Activated naive CD4-positive, alpha-beta T cell treated with anti-CD3 and anti-CD28 coated beads for 36 hours (primary cell): ENCODE measurements at places on chromosomes 2 and 18.

DNA sequence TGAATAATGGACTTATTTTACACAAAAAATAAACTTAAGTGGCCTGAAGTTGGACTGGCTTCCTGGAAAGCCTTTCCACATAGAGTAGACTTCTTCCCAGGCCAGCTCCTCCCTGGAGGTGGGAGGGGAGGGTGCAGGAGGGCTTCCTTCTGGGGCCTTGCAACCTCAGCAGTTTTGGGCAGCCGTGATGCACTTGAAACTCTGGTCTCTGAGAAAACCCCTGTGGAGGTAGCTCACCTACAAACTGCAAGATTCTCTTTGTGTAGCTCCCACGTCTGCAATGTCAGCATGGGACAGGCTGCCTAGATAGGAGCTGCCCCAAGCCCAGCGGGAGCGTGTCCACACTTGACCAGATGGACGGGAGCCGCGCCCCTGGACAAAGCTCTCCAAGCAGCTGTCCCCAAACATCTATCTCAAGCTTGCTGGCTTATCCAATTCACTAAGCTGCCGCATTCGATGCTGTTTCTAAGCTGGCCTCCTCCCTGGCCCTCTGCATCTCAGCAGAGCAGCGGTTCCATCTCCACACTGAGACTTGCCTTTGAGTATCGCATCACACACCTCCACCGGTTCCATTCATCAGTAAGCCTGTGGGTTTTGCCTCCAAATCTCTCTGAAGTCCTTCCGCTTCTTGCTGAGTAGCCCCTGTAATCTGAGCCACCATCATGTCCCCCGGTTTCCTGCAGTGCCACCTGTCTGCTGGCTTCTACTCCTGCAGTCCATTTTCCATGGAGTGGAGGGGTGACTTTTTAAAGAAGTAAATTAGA, 1.6 kb upstream of the LPIN1 start:
- DNase-seq = peak; percentile 46

DNA sequence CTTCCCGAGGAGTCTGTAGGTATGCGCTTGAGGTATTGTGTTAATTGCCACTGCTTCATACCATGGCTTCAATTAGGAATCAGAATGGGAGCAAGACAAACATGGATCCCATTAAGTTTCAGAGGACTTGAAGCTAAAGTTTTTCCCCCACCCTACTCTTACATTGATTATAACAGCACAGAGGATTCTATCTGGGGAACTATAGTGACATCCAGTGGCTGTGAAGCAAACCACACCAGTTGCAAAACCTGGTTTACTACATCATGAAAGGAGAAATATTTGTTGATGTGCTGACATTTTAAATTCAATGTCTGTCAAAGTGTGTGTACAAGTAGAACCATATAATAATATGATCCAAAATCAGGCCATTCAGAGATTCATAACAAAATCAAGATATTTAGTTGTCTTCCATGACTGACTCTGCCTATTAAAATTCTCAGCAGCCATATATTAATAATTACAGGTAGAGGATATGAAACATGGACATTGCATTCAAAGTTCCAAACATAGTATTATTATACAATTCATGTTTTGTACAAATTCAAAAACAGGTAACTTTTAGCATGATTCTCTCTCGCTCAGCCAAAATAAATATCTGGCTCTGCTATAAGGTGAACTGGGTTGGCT, 82.9 kb downstream of the GRB14 start:
- no peak for DNase-seq

- no peak for DNase-seq
Observed at GRCh38 chr2:4101936-4102335, 398.6 kb downstream of the DCDC2C start.

DNA sequence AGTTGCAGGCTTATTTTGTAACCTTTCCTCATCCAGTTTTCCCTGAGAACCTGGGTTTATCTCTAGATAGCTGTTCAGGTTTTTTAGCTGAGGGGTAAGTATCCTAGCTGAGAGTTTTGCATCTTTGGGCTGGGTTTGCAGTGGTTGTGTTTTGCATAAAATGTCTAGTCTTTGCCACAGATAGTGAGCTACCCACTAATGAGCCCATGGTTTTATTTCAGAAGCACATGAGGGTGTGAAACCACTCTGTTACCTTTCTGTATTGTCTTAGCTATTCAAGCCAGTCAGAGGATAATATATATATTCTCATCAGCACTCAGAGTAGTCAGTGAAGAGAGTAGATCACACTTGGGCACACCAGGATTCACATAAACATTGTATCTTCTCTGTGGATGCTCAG, 24.6 kb upstream of the TXNDC2 start:
- no peak for DNase-seq

DNA sequence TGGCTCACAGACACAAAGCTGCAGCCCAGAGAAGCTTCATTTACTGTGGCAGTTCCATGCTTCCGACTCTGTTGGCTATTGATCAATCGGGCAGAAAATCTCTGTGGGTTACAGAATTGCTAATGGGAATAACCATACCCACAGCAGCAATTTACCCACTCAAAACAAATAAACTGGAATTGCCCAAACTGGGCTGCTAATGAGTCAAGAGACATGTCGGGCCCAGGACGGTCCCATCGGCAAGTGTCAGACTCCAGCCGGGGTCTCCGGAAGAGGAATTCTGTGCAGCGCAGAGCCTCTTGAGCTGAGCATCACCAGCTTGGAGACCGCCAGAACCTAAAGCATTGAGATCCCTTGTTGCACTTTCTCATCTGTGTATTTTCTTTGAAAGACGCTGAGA, 67.8 kb downstream of the TMEM18 start:
- DNase-seq = no peak

DNA sequence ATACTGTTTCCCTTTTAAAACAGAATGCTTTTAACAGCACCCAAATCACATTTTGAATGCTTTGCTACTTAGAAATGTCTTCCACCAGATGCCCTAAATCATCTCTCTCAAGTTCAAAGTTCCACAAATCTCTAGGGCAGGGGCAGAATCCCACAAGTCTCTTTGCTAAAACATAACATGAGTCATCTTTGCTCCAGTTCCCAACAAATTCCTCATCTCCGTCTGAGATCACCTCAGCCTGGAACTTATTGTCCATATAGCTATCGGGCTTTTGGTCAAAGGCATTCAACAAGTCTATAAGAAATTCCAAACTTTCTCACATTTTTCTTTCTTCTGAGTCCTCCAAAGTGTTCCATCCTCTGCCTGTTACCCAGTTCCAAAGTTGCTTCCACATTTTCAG, 1374.5 kb upstream of the NXPH2 start:
- DNase-seq = no peak
